ENCODE measurements at places on chromosomes 5 and 9.

DNA sequence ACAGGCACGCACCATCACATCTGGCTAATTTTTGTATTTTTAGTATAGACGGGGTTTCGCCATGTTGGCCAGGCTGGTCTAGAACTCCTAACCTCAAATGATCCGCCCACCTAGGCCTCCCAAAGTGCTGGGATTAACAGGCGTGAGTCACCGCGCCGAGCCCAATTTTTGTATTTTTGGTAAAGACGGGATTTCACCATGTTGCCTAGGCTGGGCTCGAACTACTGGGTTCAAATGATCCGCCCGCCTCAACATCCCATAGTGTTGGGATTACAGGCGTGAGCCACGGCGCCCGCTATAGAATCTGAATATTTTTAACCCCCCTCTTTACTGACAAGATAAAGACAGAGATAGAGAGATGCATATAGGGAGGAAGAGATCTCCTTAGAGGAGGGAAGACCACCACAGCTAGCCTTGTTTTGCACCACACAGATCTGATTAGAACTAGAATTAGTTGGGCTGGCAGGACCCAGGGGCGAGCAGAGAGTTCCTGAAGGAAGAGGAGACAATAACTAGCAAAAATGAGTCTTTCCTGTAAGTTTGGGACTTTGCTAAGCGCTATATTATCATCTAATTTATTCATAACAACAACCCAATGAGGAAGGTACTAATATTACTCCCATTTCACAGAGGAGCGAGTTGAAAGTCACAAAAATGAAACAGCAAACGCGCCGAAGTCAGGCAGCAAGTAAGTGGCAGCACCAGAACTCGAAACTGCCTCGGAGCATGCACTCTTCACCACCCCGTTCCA is 1.5 kb upstream of the ANKHD1 start:
- peak; percentile 44 for DNase-seq

- no peak for DNase-seq
These were observed 124.8 kb upstream of the LMX1B start for GRCh38 chr9:126488881-126489404.

DNA sequence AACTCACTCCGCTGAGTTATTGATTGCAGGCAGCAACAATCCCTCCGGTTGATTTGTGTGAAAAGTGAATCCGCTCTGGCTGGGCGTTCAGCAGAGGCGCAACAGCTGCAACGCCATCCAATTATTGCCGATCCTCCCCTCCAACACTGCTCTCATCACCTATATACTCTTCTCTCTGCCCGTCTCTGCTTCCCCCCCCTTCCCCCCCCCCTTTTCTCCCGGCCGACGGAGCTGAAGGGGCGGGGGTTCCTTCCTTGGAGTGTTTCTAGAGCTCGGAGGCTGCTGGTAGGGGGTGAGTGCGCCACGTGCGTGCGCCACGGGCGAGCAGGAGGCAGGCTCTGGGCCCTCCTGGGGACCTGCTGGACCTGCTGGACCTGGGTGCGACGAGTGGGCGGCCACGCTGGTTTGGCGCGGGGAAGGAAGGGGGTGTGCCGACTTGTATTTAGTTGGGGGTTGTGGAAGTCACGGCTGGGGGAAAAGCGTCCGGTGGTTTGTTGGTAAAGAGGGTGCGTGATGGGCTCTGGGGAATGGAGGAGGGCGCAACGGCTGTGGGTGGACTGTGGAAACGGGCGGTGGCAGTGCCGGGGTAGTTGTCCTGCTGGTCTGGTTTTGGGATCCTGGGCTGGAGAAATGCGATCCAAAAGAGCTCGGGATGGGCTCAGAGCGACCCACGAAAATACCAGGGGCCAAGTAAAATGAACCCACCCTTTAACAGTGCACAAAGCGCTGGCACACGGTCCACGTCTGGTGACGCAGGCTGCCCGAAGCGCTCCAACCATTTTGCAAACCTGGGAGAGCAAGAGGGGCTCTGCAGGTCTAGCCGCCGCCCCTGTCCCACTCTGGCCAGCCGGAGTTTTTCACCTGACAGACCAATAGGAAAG is 6.4 kb upstream of the MEF2C start:
- DNase-seq = peak; percentile 56

- DNase-seq = no peak
These were observed 65.2 kb upstream of the PTPRD start for GRCh38 chr9:10678010-10678409.

GRCh38 chr5:57007344-57007743 is 55.4 kb upstream of the MIER3 start:
- peak; percentile 87 for DNase-seq

DNA sequence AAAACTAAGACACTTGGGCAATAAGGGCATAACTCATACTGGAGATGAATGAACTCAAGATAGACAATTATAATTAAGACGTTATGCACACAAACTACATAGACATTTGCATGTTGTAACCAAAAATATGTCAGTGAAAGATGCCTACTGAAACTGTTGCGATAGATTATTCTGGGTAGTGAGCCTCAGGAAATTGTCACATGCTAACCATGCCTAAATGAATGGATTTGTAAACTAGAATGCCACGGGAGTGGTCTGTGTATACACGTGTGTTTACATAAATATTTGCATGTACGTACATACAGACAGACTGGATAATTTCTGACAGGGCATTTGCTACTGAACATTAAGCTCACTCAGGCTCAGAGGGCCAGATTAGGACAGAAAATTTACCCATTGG is 1.2 kb downstream of the NIPSNAP3B start:
- DNase-seq = no peak

DNA sequence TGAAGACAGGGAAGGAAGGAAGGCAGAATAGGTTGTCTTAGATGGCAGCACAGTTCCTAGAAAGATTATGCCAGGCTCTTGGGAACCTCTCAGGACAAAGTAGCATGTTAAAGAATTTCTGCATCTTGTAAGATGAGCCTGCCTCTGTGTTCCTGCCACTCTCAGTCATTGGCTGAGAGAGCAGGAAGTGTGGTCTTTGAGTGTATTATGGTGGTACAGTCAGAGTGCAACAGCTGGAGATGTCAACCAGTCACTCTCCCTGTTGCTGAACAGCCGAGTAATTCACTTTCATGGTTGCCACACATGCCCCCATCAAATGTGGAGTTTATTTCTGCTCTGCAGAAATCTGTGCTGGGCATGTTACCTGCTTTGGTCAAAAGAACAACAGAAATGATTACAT is 659.6 kb upstream of the RIOK2 start:
- DNase-seq = no peak

- DNase-seq = no peak
These were observed 172.5 kb upstream of the GLRA1 start for GRCh38 chr5:152097128-152097527.

DNA sequence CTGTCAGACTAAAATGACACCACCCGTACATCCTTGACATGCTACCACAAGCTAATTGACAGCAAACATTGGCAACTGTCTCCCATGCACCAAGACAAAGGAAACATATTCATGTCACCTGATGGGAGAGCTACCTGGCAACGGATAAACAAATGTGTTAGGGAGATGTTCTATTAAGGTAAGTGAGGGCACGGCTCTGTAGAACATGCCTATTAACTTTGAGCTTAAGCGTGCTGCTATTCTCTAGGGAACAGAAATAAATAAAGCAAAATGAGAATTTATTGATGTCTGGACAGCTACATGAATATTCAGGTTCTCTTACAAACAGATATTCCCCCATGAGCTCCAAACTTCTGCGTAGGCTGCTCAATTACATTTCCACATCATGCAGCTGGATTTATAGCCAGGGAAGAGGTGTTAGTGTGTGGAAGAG is 361.4 kb upstream of the RFX3 start:
- DNase-seq = no peak

- no peak for DNase-seq
These were observed 138.5 kb downstream of the SLC24A2 start for GRCh38 chr9:19650312-19650711.

DNA sequence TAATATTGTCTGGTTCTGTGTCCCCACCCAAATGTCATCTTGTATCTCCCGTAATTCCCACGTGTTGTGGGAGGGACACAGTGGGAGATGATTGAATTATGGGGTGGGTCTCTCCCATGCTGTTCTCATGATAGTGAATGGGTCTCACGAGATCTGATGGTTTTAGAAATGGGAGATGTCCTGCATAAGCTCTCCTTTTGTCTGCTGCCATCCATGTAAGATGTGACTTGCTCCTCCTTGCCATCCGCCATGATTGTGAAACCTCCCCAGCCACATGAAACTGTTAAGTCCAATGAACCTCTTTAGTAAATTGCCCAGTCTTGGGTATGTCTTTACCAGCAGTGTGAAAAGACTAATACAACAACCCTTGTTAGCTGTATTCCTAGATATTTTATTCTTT is 44.5 kb downstream of the GIN1 start:
- peak; percentile 1 for DNase-seq

DNA sequence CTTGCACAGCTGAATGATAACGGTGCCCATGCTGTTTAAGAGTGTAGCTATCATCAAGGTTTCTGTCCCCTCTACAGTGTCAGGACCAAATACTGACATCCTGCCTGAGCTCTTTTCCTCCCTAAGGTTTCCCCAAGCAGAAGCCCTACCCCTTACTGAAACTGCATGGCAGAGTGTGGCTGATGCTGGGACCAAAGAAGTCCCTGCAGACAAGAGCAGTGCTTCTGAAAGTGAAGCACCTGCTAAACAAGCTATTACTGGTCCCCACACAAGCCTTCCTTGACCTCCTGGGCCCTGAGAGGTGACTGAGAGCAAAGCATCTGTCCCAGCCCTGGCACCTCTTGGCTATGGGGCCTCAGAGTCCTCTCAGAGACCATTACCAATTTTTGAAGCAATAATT is 56.1 kb downstream of the CFAP90 start:
- DNase-seq = no peak

- DNase-seq = no peak
These were observed 256.8 kb upstream of the RPS23 start for GRCh38 chr5:82534986-82535385.

- DNase-seq = no peak
These were observed 278.8 kb upstream of the CTNND2 start for GRCh38 chr5:12183003-12183402.

GRCh38 chr5:95959888-95960666 is 1.6 kb downstream of the ELL2 start:
- no peak for DNase-seq

DNA sequence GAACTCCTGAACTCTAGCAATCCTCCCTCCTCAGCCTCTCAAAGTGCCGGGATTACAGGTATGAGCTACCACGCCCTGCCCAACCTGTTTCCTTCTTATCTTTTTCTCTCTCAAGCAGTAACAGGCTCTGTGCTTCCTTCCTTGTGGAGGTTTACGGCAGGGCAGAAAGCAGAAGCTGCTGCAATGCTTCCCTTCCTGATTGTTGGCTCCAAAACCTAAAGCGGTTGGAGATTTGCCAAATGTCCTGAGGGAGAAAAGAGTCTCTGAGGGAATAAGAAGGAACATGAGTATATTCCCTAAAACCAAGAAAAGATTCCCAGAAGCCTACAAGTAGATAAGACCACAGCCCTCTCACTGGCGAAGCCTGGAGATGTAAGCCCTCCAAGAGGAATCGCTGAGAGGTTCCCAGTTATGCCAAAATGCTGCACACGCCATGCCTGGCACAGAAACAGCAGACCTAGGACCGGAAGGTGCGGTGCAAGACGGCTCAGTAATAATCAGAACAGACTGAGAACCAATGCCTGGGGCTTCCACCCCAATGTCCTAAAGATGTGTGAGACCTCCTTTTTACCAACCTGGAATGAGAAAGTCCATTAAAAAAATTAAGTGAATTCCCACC is 73.2 kb downstream of the APTX start:
- peak; percentile 66 for DNase-seq

DNA sequence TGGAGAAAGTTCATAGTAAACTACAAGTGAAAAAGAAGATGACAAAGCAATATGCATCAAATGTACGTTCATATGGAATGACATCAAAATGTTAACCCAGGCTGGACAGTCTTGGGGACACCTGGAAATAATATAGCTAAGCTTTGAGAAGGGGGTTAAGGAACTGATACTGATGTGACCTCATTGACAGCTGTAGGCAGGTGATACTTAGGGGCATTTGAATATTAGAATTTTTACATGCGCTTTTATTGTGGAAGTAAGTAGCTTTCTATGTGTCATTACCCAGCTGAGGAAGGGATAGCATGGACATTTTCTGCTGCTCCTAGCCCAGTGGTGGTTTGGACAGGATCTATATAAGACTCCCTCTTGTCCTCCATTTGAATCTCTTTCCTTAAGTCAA is 299.7 kb downstream of the CWC27 start:
- no peak for DNase-seq

DNA sequence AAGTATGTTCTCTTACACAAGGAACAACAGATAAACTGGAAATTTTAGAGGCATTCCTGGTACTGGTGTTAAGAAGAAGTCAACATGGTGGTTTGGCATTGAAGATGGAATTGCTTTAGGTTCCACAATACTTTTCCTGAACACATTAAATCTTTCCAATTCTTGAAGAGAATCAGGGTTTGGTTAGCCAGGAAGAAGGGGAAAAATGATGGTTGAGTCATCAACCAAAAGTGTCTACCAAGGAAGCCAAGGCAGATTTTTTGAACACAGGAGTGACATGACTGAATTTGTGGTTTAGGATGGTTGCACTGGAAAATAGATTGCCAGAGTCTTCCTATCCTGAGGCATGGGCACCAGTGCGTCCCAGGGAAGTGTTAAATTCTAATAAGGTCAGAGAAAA is 433.4 kb downstream of the TMEM38B start:
- no peak for DNase-seq

DNA sequence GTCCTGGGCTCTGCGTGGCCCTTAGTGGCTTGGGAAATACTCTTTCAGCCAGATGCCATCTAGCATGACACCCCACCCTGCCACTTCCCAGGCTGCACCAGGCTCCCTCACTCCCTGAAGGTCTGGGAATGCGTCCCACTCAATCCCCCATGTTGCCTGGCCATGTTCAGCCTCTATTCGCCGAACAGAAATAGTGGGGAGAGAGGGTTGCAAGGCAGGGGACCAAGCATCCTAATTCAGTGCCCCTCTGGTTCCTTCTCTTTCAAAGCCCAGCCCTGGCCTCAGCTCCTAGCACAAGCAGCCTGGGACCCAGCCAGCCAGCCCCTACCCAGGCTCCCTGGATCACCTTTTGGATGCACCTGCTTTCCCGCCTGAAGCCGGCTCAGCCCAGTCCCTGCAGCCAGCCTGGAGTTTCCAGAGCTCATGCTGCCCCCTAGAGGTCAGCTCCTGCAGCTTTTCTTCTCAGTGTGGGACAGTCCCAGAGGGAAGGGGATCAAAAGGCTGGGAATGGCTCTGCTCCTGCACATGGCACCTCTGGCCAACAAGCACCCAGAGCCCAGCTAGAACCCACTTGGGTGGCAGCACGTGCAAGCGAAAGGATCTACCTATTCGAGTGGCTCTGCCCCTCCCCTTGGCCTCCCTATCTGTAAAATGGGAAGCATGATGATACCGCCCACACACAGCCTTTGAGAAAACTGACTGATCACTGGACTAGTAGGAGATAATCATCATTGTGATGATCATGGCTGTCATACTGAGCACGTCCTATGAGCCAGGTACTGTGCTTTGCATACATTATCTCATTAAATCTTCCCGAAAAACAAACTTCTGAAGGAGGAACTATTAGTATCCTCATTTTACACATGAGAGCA is 48.7 kb upstream of the C5orf58 start:
- DNase-seq = peak; percentile 13
